ENCODE measurements at places on chromosomes 2 and 18.
A peak's percentile ranks its signal among the peaks of the same experiment; 100 is the strongest.

DNA sequence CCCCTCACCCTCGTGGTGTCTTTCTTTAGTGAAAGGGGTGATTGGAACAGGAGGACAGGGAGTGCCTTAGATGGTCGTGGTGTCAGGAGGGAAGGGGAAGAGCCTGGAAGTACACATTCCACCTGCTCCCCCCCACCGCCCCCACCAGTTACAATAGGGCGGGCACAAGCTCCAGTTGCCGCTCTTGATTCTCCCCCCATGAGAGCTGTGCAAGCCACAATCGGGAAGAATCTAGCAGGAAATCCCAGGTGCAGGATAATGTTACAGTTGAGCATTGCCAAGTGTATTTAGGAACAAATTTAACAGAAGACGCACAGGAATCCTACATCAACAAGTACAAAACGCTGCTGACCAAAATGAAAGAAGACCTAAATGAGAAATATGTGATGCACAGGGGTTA, 73.6 kb downstream of the ASAP2 start:
- DNase-seq, result no peak

DNA sequence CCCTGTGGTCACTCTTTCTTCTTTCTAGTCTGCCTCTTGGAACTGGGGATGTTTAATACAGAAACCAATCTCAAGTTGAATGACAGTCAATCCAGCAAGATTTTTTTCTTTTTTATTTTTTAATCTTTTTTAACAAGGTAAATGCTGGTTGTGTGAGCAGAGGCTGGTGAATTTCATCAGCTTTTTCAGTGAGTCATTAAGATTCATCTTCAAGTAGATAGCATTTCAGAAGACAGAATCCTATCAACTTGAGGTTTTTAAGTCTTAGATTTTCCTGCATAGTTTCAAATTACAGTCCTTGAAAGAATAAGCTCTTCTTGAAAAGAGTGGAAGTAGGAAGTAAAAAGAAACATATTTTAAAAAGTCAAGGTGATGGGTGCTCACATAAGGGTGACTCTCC, 12.4 kb downstream of the SLC8A1 start:
- no peak for DNase-seq

- no peak for DNase-seq
Observed at GRCh38 chr2:116094196-116094595, 1651.8 kb downstream of the DPP10 start.

DNA sequence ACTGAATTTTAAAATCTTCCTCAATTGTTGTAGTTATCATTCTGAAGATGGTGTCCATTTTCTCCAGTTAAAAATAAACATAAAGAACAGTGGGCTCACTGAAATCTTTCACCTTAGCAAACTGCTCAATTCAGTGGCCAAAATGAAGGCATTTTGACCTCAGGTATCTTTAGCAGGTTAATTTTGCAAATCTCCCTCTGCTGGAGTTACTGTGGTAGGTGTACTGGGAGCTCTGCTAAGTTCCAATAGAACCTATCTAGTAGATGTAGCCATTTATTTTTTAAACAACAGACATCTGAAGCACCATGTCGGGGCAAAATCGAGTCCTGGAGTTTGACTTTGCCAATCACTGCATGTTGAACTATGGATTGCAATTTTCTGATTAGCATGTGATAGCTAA, 177.1 kb downstream of the IRS1 start:
- no peak for DNase-seq

DNA sequence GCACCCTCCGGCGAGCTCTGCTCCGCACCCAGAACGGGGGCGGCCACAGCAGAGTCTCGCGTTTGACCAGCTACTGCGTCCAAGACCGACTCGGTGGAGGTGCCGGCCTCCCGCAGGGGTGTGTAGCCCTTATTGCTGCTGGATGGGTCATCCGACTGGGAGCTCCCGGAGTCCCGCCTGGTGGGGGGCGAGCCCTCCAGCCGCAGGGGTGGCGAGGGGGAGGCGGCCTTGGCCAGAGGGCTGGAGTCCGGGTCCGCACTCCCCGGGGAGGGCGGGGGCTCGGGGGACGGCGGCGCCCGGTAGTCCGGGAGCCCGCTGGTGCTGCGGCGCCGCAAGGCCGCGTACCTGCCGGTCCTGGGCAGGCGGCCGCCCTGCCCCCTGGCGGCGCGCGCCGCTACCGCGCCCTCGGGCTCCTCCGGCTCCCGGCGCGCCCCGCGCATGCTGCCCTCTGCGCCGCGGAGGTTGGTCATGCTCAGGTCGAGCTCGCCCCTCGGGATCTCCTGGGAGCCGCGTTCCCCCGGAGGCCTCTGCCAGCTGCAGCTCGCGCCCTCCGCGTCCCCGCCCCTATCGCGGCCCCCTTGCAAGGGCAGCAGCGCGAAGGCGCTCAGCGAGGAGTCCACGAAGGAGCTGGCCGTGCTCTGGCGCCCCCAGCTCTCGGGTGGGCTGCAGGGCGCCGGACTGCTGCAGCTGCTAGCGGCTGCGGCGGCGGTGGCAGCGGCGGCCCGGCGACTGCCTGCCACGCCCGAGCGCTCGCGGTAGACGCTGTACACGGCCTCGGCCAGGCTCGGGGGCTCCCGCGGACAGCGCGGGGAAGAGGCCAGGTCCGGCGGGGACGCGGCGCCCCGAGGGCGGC, 4.8 kb downstream of the TMEM200C start:
- peak; percentile 70 for DNase-seq

- DNase-seq, result no peak
Observed at GRCh38 chr2:7599462-7600258, 682.4 kb downstream of the RNF144A start.

DNA sequence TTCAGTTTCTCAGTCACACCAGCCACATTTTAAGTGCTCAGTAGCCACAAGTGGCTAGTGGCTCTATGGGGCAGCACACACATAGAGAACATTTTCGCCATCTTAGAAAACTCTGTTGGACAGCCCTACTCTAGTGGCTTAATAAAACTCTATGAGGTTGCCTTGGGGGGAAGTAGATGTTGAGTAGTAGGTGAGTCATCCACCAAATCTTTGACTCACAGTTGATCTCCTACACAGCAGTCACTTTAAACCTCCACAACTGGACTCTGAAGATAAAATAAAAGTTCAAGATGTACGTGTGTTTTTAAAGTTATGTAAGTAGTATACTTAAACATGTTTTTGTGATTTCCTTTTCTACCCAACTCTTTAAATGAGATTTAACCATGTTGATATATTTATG, 379.0 kb downstream of the SETBP1 start:
- DNase-seq, result no peak

- no peak for DNase-seq
Observed at GRCh38 chr18:24878289-24878688, 417.9 kb downstream of the HRH4 start.

DNA sequence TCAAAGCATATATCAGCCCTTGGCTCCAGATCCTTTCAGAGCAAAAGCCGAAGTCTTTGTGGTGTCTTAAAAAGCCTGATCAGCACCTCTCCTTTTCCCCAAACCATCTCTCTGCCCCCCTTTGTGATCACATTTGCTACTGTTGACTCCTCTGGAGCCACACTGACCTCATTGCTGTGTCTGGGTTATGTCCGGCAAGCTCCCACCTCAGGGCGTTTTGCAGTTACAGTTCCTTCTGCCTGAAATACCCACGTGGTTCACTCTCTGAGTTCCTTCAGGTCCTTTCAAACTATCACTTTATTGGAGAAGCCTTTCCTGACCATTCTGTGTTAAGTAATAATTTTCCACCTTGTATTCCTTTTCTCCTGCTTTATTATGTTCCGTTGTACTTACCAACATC, 11.8 kb downstream of the C2orf69 start:
- no peak for DNase-seq

- DNase-seq, result no peak
Observed at GRCh38 chr2:27903649-27904404, 13.3 kb downstream of the BABAM2 start.

GRCh38 chr18:11040823-11041656, 108.3 kb downstream of the PIEZO2 start:
- DNase-seq, result no peak

- no peak for DNase-seq
Observed at GRCh38 chr2:194723446-194723845, 933.6 kb upstream of the SLC39A10 start.

- DNase-seq, result no peak
Observed at GRCh38 chr2:238742066-238742465, 105.8 kb upstream of the TWIST2 start.

DNA sequence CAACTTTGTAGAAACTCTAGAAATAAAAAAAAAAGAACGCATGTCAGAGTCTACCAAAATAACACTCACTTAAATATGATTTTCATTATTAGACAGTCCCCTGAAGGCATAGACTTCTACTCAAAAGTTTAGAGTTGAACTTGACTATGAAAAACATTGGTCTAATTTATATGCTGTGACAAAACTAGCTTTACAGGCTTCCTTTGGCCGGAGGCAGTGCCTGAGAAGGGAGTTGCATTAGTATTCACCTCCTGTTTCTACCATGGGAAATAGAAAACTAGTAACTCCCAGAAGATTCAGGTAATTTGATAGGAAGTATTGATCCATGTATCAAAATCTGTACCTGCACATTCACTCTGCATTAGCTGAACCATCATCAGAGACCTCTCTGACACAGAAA, 163.4 kb upstream of the NOSTRIN start:
- DNase-seq, result no peak

DNA sequence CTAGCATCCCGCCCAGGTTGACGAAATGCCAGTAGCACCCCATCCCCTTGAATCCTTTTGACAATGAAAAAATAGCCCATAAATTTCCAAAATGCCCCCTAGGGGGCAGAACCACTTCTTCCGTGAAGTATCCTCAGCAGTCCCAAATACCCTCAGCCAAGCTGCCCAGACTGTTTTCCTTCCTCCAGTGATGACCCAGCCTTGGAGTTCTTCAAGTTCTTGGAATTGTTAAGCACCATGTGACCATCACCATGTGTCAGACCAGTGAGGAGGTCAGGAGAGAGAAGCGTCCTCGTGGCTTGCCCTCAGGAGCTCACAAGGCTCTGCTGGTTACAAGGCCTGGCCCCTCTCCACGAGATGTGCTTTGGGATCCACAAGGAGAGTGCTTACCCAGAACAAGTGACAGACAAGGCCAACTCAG, 1.4 kb upstream of the SLC23A3 start:
- no peak for DNase-seq

DNA sequence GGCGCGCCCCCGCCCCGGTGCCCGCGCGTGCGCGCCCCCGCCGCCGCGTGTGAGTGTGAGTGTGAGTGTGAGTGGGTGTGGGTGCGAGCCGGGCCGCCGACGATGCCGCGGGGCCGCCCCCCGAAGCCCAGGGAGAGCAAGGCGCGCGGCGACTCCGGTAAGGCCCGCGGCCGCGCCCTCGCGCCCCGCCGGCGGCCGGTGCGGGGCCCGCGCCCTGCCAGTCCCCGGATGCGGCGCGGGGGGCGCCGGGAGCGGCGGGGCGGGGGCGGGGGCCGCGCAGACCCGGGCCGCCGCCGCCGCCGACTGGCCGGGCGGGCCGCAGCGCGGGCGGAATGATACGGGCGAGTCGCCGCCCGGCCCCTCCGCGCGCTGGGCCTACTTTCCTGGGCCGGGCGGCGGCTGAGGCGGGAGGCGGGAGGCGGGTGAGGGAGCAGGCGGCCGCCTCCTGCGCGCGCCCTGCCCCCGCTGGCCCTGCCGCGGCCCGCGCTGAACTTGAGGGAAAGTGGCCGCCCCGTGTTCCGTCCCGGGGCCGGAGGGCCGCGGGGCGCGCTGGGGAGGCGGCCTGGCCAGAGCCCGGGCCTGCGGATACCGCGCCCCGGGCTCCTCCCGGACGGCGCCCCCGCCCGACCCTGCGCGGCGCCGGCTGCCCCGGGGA, at the start of gene ZNF236:
Gene ZNF236 (plus strand): TSS at position 52 of the 655 bp plus-strand sequence. CDS start 51 bp downstream, at position 103.
- peak; percentile 87 for DNase-seq

- DNase-seq, result no peak
Observed at GRCh38 chr2:138087751-138088593, 123.7 kb downstream of the HNMT start.

- no peak for DNase-seq
Observed at GRCh38 chr2:163884416-163884815, 148.6 kb upstream of the FIGN start.

DNA sequence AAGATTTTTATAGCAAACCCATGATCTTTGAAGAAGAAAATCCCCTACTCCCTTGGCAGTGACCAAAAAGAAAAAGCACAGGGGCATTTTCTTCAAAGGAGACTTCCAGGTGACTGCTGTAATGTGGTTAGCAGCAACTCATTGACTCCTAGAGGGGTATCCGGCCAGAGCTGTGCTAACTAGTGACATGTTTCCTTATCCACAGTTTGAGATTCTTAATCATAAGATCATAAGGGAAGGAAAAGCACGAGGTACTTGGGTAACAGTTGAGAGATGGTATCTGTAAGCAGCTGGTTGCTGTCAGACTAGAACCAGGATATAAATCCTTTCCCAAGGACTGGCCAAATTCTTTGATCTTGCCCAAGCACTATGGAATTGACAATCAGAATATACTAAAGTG, 124.7 kb downstream of the MREG start:
- DNase-seq, result no peak

DNA sequence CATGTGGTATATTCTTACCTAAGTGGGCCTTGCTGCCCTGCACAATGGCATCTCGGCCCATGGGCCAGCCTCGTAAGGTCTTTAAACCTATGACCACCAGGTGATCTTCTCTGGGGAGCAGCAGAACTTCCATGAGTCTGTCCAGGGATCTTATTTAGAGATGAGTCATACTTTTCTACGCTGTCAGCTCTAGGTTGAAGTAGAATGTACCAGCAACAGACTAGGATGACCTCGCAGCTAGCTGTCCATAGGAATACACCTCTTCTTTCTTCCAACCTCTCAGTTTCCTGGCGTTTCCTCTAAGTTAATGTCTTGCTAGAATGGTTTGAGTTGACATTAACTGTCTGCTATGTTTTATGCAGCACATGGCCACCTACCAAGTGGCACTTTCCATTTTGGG, 15.6 kb upstream of the CXCR4 start:
- no peak for DNase-seq

DNA sequence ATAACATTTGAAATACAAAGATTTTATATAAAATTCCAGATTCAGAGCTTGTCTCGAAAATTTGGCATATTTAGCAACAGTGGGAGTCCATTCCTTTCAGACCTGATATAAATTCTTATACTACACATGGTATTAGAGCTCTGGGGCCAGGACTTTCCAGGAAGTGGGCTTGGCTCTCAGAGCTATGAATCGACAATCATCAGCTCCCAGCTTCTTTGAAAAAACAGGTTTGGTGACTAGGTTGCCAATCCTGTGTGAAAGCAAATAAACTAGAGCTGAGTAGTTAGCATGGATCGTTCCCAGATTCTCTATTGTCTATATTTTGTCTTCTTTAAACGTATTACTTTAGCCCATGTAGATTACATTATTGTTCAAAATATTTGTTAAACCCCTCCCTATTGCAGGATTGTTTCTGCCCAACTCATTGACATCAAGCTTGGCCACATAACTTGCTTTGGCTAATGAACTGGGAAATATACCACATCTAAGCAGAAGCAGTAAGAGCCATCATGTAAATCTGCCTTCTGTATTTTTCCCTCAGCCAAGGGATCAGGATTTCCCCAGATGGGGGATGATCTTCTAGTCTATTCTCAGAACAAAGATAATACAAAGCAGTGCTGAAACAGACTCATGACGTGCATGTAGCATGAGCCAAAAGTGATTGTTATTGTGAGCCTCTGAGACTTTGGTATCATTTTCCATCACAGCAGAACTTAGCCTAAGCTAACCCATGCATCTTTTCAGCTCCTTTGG, 105.4 kb downstream of the KCNH7 start:
- peak; percentile 12 for DNase-seq

GRCh38 chr2:172680436-172681068, 55.1 kb upstream of the RAPGEF4 start:
- no peak for DNase-seq

Measured in GM06990 (cell line).